Hypothalamus (tissue), 51 donors: ENCODE measurements at places on chromosomes 7 and 10.

DNA sequence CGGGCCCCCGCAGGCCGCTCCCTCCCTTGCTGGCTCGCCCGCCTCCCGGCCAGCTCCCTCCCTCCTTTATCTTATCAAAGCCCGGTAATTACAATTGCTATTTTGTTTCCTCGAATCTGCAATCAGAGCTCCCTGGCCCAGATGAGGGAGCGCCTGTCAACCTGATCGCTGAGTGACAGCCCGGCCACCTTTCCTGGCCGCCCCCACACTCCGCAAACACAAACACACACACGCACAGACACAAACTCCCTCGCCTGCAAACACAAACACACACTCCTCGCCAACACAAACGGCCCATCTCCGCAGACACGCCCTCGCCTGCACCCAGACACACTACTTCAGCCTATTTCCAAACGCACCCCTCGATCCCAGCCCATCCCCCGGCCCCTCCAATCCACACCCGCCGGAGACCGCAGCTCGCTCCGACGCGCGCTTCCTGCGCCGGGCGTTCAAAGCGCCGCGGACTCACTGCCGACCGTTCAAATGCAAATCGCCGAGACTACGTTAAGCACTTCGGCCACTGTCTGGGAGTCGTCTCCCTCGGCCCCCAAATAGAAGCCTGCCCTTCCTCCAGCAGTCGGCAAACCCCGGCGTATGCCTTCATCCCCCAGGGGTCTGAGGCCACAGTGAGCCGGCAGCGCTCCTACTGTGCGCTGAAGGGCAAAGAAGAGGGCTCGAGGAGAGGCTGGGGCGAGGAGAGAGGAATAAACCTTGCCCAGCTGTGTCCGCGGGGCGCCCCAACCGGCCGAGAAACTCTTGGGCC lies 3.0 kb upstream of the FGF8 start:
- DNase-seq = no peak

DNA sequence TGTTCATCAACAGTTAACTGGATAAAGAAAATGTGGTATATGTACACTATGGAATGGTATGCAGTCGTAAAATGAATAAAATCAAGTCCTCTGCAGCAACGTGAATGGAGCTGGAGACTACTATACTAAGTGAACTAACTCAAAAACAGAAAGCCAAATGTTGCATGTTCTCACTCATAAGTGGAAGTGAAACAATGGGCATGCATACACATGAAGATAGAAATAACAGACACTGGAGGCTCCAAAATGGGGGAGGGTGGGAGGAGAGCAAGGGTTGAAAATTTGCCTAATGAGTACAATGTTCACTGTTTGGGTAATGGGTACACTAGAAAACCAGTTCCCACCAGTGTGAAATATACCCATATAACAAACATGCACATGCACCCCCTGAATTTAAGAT lies 179.5 kb downstream of the ZWINT start:
- no peak for DNase-seq

GRCh38 chr7:55191926-55192692 lies 173.0 kb upstream of the LANCL2 start:
- no peak for DNase-seq

DNA sequence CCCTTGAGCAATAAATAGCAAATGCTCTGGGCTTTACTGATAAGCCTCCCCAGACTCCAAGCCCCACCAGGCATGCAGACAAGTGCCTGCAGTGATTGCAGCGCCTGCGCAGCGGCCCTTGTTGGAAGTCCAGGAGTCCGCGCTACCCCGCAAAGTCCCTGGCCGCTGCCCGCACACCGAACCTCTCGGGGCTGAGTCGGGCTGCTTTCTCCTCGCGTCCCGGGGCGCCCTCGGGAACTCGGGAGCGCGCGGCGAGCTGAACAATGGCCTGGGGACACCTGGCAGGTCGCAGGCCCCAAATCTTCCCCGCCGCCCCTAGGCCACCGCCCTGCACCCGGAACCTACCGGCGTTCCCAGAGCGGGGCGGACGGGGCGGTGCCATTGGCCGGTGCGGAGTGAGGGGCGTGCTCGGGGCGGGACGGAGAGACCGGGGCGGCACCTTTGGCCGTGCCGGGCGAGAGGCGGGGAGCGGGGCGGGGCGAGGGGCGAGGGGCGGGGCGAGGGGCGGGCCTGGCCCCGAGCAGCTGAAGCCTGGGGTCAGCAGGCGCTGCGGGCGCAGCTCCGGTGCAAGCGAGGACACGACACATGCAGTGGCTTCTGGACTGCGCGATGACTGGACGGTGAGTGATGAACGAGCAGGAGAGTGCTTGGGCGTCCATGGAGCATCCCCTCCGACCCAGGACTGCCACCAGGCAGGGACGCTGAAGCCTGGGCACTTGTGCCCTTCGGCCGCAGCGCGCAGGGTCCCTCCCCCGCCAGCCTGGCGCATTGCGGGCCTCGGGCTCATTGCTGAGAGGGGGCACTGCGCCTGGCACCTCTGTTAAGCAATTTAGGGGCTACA lies at the start of gene RASSF4:
RASSF4 (plus strand) TSS at position 556 of the 841 bp plus-strand sequence. CDS start 10,401 bp downstream, outside the sequence.
- DNase-seq = peak; percentile 92

DNA sequence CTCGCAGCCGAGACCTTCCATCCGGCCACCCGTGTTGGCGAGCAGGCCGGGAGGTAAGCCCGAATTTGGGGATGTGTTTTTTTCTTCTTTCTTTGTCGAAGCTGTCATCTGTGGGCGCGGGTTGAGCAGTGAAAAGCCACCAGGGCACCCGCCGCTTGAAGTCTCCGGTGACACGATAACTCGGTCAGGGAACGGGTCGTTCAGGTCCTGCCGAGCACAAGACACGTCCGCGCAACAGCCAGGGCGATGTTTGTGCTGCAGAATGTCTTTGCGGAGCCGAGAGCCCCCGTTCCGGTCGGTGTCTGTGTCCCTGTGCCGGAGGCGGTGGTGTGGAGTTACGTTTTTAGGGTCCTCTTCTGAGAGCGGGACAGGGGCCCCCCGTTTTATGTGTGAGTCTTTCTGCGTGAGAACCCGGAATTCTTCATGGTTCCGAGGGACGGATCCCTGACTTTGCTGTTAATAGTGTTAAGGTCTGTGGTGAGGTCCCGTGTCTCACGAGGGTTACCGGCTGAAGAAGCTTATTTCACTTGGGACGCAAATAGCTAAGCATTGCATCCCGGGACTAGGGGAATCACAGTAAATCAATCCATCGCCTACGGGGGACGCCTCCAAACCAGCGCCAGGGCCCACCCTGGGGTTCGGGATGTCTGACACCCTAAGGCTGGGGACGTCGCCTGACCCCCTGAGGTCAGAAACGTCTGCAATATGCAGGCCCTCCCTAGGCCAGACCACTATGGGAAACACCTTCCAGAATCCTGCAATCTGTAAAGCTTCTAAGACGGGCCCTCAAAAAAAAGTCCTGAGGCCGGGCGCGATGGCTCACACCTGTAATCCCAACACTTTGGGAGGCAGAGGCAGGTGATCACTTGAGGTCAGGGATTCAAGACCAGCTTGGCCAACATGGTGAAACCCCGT lies 99.5 kb downstream of the ELFN1 start:
- no peak for DNase-seq

DNA sequence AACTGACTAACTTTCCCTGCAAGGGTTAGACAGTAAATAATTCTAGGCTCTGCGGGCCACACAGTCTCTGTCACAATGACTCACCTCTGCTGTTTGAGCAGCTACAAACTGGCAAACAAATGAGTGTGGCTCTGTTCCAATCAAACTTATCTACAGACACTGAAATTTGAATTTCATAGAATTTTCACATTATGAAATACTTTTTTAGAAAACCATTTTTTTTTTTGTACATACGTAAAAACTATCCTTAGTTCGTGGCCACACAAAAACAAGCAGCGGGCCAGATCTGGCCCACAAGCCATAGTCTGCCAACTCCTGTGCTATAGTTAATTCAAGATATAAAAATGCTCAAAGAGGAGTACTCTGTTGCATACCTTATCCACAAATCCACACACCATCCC lies 32.6 kb downstream of the PIP4K2A start:
- DNase-seq = no peak

DNA sequence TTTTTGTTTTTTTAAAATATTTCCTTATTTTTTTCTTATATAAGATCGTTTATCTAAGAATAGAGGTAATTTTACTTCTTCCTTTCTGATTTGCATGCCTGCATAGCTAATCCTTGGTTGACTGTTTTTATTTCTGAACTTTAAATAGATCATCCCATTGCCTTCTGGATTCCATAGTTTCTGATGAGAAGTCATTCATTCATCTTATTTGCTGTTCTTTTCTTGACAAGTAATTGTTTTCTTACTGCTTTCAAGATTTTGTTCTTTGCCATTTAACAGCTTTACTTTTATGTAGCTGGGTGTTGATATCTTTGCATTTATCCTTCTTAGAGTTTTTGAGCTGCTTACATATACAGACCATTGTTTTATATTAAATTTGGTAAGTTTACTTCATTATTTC lies 437.9 kb downstream of the SDK1 start:
- no peak for DNase-seq

DNA sequence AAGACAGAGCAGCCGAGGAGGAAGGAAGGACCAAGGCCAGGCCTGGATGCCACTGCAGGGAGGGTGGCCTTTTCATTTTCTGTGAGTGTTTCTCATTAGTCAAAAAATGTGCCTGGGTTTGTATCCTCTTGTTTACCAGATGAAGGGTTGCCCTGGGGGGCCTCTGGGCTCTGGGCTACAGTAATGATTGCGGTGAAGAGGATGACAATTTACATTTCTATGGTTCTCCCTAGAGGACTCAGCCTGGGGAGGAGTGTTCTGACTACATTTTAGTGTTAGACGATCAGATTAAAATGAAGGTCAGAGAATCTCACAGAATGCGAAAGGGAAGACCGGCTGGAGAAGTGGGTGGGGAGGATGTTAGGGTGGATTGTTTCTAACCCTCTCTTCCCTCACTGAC lies 108.0 kb upstream of the KMT2C start:
- DNase-seq = no peak

DNA sequence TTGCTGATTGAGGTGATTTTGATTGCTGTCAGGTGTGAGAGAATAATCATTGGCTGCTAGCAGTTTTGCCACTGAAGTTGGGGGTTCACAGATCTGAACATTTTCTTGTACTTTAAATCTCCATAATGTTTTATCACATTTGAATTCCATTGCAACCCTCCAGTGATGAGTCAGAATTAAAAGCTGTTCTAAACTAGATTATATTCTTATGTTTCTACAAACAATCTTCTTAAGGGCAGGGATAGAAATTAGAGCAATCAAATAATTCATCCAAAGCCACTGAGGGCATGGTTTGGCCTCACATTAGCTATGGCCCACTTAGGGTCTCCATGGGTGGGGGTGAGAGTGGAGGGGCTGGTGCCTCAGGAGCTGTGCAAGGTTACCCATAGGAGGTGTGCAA lies 53.0 kb upstream of the RPA3 start:
- no peak for DNase-seq

GRCh38 chr10:120803972-120804371 lies 47.2 kb upstream of the WDR11 start:
- no peak for DNase-seq

DNA sequence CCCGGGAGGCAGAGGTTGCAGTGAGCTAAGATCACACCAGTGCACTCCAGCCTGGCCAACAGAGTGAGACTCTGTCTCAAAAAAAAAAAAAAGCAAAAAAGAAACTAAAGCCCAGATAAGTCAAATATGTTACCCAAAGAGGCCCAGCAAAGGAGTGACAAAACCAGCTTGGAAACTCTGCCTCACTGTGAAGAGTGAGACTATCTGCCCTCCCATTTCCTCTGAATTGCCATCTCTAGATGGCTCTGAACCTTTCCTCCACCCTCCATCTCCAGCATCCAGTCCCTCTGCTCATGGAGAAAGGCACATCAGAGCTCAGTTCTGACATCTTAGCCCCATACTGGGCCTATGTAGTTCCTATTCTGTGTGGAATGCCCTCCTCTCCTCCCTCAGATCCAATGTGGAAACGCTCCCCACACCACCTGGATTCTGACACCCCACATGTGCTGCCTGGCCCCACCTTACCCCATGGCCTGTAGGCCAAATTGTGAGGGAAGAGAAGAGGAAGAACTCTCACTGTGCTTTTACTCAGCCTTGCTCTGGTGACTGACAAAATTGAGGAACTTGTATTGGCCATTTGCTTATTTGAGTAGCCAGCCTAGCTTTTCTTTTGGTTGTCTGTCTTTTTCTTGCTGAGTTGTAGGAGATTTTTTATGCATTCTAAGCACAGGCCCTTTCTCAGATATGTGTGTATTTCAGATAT lies 18.0 kb upstream of the NUDCD3 start:
- no peak for DNase-seq

DNA sequence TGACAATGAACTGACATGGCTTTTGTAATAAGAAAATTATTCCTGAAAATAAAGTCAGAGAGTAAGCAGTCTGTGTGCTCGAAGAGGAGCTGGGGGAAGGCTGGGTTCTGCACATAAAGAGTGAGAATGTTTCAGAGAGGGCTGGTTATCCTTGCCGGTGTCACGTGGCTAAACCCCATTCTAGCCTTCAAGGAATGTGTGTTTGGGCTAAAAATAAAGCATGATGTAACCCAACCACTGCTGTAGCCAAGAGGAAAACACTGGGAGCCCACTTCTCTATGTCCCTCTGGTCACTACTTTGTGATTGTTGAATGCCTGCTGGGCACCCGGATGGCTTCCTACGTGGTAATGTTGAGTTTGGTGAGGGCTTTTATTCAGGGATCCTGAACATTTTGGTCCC lies 23.5 kb downstream of the WDFY4 start:
- no peak for DNase-seq

GRCh38 chr10:5666841-5667630 lies 641 bp upstream of the ASB13 start:
- DNase-seq = no peak

DNA sequence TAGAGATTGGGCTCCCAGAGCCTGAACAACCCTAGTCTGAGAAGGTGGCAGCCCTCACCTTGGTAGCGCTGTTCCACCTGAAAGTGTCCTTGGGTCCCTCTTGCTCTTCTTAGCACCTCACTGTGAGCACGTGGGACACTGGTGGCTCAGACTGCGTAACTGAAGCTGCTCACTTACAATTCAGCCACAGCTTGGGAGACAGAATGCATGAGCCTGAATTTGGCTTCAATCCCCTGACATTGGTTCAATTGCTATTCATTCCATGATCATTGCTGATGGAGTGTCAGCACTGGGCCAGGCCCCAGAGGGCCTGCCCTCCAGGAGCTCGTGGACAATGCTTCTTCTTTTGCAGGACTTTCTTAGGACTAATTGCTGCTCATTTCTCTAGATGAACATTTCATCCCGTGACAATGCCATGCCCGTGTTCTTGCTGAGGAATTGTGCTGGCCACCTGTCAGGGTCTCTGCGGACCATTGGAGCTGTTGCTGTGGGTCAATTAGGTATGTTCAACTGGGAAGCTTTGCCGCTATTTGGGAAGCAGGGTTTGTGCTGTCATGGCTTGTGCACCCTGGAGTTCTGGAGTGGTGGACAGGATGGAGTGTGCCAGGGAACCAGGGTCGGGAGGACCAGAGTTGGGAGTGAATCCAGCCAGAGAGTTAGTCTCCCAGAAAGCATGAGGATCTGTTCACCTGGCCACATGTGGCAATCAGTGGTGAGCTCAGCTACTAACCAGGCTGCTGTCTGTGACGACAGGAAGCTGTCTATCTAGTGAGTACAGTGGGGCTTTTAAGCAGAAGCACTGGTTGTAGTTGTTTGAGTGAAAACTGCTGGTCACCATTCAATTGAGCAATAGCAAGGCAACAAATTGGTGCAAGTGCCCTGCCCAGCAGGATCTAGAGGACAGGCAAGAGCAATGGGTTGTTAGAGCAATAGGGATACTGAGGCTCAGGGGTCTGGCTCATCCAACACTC lies 105.1 kb downstream of the WDFY4 start:
- DNase-seq = no peak

- DNase-seq = no peak
These were observed 94.2 kb upstream of the ASAH2 start for GRCh38 chr10:50345545-50345944.
